Left colon (tissue), 2 donors: ENCODE measurements at places on chromosomes 13 and 19. TPM values are rescaled to one million over a fixed set of nuclear protein-coding genes. Genes with fewer than 3 reads are reported as not detected.

NPAS1 gene
- 0.37 TPM for total RNA-seq

GRCh38 chr19:38550376-38550775 lies 67.4 kb downstream of the MAP4K1 start:
- DNase-seq: no peak

- DNase-seq: no peak
Observed at GRCh38 chr19:18985257-18985656, 44.2 kb upstream of the HOMER3 start.

GRCh38 chr19:43581467-43581866 lies 5.9 kb downstream of the PINLYP start:
- no peak for DNase-seq

PSG4 gene
- not detected for total RNA-seq

LMTK3 gene
- 1.1 TPM for total RNA-seq

DNA sequence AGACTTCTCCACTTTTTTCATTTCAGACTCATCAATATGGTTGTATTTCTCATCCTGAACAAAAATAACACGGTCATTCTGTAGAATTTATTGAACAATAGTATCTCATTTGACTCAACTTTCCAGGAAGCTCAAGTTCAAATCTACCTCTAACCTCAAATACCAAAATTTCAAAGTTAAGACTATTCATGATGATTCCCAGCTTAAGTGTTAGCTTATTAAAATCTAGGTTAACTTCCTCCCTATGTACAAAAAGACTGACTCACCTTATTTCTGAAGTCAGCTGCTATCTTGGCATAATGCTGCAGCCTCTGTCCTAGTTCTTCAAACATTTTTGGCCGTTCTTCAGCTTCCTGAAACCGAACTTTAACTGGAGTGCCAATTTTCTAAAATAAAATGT lies 23.2 kb downstream of the HSPH1 start:
- DNase-seq: no peak

RABAC1 gene
- 196 TPM for total RNA-seq

MBNL2 gene
- 50.1 TPM for total RNA-seq
